ENCODE measurements at places on chromosomes 5 and 9.

DNA sequence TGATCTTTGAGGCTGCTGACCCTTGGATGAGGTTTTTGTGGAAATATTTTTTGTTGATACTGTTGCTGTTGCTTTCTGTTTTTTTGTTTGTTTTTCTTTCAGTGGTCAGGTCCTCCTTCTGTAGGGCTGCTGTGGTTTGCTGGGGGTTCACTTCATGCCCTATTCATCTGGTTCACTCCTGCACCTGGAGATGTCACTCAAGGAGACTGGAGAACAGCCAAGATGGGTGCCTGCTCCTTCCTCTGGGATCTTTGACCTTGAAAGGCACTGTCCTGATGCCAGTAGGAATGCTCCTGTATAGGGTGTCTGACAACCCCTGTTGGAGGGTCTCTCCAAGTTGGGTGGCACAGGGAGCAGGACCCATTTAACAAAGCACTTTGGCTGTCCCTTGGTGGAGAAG is 67.0 kb upstream of the ACTBL2 start:
- no peak for DNase-seq

- DNase-seq: no peak
These were observed 368.2 kb downstream of the TMEM161B start for GRCh38 chr5:87900419-87900818.

DNA sequence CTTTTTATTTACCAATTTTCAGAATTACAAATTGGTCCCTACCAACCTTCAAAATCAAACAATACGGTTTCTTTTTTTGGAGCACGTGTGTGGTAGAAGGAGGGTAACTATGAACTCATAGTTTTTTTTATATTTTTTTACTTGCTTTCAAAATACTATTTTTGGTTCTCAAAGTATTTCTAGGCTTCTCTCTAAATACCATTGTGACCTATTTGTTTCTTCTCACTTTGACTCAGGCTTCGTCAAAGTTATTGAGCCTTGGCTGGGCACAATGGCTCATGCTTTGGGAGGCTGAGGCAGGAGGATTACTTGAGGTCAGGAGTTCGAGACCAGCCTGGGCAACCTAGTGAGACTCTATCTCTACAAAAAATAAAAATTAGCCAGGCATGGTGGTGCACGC is 11.6 kb upstream of the KIF27 start:
- no peak for DNase-seq

DNA sequence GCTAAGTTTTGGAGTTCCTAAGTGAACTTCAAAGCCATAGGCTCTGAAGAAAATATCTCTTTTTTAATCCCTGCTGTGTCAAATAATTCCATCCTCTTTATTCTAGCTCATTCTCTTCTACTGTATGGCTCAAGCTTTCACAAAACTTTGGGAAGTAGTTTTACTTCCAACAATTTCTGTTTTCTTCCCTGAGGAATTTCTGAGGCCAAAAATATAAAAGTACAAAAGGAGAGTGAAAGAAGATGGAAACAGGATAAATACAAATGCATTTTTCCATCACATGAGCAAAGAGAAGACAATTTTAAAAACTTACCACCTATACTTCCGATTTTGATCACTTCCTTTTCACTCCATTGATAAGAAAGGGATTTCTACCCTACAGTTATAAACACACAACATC is 585.7 kb upstream of the DAB2 start:
- DNase-seq: no peak

GRCh38 chr9:93110311-93110855 is 14.4 kb downstream of the CARD19 start:
- DNase-seq: no peak

- no peak for DNase-seq
These were observed 422.9 kb downstream of the EBF1 start for GRCh38 chr5:158676642-158677469.

GRCh38 chr9:87643778-87644570 is 81.9 kb upstream of the CTSL start:
- DNase-seq: no peak

- no peak for DNase-seq
These were observed 150.5 kb downstream of the GCNT1 start for GRCh38 chr9:76609285-76610010.

DNA sequence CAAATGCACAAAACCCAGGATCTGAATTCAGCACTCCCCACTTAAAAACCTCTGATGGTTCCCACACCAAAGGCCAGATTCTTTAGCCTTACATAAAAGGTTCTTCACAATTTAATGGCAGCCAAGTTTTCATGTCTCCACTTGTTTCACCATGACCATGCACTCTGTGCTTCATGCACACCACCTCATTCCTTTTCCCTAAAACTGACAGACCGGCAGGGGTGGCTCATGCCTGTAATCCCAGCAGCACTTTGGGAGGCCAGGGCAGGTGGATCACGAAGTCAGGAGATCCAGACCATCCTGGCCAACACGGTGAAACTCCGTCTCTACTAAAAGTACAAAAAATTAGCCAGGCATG is 150.4 kb downstream of the SEMA6A start:
- no peak for DNase-seq

DNA sequence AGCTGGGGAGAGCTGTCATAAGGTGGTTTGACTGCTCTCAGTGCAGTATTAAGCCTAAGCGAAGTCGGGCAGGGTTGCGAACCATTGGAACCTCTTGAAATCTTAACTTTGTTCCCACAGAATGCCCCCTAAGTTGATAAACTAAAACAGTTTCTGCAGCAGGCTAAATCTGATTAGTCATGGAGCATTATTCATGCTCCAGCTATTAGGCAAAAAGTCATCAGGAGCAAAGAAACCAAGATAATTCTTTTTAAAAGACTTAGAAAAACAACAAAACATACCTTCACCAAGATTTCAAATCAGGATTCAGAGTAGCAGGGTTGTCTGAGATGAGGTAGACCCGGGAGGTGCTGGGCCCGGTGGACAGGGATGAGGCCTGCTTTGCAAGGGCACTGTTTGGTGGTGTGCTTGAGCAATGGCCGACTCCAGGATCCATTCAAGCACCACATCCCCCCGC is 69.9 kb upstream of the PLPP1 start:
- DNase-seq: no peak

DNA sequence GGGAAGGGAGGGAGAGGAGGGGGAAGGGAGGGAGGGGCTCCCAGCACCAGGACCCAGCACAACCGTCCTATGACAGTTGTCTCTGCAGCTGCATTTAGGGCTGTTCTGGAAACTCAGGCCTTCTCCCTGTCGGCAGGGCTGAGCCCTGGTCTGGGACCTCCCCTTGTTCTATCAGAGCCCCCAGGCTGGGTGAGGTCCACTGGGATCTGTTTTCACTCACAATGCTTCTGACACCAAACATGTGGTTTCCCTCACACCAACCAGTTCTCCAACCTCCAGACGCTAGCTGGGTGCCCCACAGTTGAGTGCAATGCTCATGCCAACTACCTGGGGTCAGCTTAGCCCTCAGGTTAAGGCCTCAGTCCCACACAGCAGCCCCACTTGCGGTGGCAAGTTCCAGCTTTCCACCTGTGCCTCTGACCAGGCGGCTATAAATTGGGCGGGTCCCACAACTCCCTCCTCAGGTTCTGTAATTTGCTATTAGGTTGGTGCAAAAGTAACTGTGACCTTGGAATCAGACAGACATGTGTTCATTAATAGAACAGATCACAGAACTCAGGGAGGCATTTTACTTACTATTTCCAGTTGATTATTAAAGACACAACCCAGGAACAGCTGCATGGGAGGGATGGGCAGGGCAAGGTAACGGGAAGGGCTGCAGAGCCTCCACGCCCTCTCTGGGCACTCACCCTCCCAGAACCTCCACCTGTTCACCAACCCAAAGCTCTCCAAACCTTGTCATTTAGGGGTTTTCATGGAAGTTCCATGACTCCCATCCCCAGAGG is 13.5 kb downstream of the ADAMTS2 start:
- no peak for DNase-seq

DNA sequence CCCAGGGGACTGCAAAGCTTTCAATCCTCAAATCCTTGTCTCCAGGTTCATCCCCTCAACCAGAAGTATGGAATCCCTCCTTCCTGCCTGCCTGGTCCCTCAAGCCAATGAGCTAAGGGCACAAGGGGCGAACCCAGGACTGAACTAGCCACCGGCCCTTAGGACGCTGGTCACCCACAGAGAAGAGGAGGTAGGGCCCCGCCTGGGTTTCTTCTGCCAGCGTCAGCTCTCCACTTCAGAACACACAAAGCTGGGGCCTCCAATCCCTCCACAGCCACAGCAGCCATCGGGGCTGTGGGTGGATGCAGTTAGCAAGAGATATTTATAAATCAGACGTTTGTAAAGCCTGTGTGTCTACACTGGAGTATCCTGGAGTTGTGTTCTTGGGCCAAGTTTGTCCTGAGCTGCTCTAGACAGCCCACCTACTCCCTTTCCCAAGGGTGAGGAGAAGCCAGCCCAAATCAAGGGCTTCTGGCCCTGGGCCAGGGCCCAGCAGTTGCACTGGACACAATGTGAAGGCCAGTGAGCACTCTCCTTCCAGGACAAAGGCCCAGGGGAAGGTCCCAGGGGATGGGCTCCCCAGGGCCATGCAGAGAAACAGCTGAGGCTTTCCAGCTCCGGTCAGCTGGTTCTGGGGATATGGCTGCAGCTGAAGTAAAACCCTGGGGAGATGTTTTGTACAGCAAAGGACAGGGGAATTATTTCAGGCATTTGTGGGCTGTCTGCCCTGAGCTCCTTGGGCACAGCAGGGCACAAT is 18.9 kb downstream of the AMBP start:
- DNase-seq: no peak

DNA sequence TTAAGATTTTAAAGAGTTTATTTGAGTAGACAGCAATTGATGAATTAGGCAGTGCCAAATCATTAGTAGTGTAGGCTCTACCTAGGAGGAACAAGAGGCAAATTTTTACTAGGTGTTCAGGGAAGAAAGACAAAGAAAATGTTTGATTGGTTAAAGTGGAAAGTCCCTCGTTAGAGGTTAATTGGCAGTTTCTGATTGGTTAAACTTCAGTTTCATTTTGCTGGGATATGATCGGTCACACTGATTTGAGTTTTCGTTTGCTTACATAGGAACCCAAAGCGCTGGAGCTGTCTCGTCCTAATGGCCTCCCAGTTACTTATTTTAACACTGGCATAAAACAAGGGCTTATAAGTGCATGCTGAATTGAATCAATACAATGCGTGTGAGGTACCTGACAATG is 15.1 kb downstream of the DMAC1 start:
- DNase-seq: no peak

- DNase-seq: no peak
These were observed 146.8 kb downstream of the MUSK start for GRCh38 chr9:110815361-110815760.

DNA sequence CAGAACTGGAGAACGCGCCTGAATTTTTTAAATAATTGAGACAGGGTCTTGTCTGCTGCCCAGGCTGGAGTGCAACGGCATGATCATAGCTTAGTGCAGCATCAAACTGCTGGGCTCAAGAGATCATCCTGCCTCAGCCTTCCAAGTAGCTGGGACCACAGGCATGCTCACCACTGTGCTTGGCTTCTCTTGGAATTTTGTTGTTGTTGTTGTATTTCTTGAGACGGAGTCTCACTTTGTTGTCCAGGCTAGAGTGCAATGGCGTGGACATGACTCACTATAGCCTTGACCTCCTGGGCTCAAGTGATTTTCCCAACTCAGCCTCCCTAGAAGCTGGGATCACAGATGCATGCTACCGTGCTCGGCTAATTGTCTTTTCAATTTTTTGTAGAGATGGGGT is 58.4 kb upstream of the DAB2IP start:
- no peak for DNase-seq
